ENCODE measurements at places on chromosomes 4 and X.

- DNase-seq: peak; percentile 88
These were observed 9.4 kb downstream of the UVSSA start for GRCh38 chr4:1356181-1356998.

GRCh38 chrX:720825-721224 lies 90.2 kb downstream of the SHOX start:
- DNase-seq: no peak

DNA sequence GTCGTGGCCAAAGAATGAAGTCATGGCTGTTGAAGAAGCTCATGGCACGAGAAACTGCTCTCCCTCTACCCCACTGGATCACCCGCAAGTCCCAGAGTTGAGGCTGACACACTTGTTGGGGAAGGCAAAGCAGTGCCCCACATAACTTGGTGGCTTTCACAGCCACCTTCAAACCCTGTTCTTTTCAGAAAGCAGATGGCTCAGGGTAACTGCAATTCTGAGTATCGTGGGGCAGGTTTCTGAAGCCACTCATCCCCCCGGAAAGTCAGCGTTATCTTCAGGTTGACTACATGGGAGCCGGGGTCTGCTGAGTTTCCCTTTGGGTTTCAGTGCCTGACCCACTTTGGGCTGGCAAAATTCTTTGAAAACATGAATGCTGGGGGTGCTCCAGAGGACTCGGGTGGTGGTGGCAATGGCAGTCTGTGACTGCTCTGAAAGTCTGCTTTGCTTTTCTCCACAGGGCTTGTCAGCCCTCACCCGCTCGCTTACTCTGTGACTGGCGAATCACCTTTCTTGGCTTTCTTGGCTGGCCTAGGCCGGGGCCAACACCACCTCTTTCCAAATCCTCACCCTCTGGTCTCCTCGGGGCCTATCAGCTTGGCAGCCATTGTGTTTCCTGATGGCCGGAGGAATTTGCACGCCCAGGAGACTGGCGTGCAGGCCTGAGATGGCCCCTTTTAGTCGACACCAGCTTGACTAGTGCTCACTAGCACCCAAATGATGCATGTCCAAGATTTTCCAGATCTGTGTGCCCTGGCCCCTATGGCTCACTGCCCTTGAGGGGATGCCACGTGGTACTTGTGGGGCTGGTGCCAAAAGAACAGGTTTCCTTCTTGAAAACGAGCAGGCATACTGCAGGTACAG lies 7.3 kb downstream of the PPP1R3F start:
- DNase-seq: peak; percentile 43

DNA sequence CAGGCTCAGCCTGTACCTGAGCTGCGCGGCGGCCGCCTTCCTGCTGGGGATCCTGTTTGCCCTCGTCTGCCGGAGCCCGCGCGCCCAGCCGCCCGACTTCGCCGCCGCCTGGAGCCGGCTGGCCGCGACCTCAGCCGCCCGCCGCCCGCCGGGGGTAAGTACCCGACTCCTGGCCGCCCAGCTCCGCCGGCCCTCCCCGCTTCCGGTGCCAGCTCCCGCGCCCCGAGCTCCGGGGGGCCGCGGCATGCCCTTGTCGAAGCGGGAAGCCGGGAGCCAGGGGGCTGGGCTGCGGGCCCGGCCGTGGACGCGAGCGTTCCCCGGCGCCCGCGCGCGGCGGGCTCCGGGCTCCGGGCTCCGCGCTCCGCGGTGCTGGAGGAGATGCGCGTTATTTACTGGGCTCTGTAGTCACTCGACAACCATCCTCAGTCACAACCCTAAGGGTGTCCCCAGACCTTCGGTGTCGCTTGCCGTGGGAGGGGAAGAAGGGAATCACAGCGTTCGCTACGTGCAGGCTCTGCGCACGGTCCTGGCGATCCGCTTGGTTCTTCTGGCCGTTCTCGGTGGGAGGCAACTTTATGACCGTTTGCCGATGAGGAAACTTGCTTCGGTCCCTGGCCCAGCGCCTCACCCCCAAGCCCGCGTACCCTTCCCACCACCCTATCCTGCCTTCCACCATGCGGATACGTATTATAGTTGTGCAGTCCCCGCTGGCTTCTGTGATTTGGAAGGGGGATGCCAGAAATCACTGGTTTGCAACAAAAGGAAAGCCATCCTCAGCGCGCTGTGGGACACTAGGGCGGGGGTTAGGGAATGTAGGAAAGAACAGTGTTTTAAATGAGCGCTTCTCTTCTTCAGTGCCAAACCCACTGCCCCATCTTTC lies 944 bp downstream of the SNX25 start:
- DNase-seq: peak; percentile 92

DNA sequence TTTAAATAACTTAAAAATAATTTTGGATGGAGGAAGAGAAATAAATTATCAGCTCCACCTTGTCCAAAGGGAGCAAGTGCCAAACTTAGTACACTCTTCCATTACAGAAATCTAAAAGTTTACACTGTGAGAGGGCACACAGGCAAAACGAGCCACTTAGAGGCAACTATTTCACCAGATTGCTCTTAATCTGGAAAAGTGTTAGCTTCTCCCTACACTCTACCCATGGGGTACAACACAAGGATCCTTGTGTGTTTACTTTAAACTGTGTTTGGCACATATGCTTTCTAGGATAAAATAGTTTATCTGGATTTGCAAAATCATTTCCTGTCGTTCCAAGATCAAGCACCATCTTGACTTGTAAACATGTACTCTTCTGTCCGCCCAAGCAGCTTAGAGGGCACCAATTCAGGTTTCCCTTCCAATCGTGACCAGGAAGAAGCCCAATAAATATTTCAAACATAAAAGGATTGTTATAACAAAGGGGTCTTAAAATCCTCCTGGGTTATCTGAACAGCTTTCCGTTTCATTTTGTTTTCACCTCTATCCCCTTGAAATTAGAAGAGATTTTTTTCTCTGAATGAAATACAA lies 29.0 kb upstream of the KDR start:
- DNase-seq: no peak

DNA sequence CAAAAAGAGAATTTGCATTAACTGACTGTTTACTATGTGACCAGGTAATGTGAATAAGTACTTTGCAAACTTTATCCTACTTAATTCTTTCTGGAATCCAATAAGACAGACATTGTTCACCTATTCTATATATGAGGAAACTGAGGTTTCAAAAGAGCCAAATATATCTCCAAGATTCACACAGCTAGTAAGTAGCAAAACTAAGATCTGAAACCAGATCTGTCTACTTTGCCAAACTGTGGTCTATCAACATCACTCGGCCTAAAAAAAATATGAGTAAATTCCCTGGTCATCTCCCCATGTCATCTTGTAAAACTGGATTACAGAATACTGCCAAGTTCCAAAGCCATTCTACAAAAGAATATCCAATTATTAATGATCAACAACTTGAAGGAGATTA lies 52.8 kb downstream of the ANAPC10 start:
- DNase-seq: no peak

GRCh38 chr4:56641494-56642051 lies 39.5 kb downstream of the HOPX start:
- no peak for DNase-seq

- no peak for DNase-seq
These were observed 102.5 kb upstream of the CASK start for GRCh38 chrX:42025861-42026260.
